ENCODE measurements at places on chromosomes 3 and 15. TPM values are rescaled to one million over a fixed set of nuclear protein-coding genes. Genes with fewer than 3 reads are reported as not detected.

ILDR1 gene
- total RNA-seq: not detected

GRCh38 chr3:11513817-11514135 lies 129.9 kb downstream of the VGLL4 start:
- no peaks in the 10 kb centered on the region for H3K36me3 ChIP-seq
- H3K4me1 ChIP-seq: peaks cover 9% of the 10 kb centered on the region
- H3K27me3 ChIP-seq: no peaks in the 10 kb centered on the region
- peak overlapping the region; percentile 8 for H3K27ac ChIP-seq

TMEM87A gene
- 66.8 TPM for total RNA-seq

DNA sequence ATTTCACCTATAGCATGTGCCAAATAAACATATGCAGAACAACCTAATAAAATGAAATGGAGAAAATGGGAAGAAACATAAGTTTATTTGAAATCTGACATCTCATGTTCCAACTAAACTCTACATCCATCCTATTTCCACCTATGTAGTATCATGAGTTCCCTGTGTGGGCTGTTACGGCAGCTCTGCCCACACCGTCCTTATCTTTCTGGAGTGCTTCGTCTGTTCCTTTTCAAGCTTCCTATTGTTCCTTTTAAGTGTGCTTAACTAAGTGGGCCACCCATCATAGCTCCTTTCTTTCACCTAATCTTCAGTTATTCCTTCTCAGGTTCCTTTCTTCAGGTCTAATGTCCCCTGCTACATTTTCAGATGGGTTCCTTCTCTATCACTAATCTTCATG lies 17.3 kb downstream of the RYR3 start:
- no peak for DNase-seq
- no peaks in the 10 kb centered on the region for H3K27me3 ChIP-seq
- H3K4me3 ChIP-seq: no peak overlapping the region
- H3K27ac ChIP-seq: no peak overlapping the region

DNA sequence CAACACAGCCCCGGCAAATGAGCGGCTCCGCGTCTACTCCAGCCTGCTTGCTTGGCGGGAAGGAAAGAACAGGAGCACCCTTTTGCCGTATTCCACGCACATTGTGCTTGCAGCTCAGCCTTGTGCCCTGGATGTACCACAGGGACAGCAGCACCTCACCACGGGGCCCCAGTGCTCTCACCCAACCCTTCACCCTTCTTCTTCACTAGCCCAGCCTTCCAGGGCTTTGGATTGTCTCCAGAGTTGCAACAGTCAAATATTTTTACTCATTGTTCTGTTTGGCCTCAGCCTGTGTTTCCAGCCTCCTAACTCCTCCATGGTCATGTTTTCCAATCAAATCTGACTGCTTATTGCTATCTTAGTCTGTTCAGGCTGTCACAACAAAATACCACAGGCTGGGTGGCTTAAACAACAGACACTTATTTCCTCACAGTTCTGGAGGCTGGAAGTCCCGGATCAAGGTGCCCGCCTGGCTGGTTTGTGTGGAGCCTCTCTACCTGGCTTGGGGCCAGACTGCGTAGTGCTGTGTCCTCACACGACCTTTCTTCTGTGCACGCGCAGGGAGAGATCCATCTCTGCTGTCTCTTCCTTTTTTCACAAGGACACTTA lies 79.2 kb upstream of the ABHD17C start:
- no peaks in the 10 kb centered on the region for H3K4me1 ChIP-seq
- no peak overlapping the region for H3K27ac ChIP-seq
- no peak overlapping the region for H3K4me3 ChIP-seq
- H3K27me3 ChIP-seq: no peaks in the 10 kb centered on the region
- no peaks in the 10 kb centered on the region for H3K36me3 ChIP-seq

CHST13 gene
- 0.55 TPM for total RNA-seq

GOLGA6L7 gene
- total RNA-seq: not detected

IGSF10 gene
- 7.7 TPM for total RNA-seq

GRCh38 chr3:52228751-52229291 lies 3.4 kb upstream of the TLR9 start:
- H3K27me3 ChIP-seq: no peaks in the 10 kb centered on the region
- H3K4me1 ChIP-seq: no peaks in the 10 kb centered on the region
- no peak overlapping the region for H3K27ac ChIP-seq
- H3K4me3 ChIP-seq: no peak overlapping the region
- DNase-seq: no peak

LRRIQ4 gene
- total RNA-seq: not detected

FSIP1 gene
- 1.2 TPM for total RNA-seq

DNA sequence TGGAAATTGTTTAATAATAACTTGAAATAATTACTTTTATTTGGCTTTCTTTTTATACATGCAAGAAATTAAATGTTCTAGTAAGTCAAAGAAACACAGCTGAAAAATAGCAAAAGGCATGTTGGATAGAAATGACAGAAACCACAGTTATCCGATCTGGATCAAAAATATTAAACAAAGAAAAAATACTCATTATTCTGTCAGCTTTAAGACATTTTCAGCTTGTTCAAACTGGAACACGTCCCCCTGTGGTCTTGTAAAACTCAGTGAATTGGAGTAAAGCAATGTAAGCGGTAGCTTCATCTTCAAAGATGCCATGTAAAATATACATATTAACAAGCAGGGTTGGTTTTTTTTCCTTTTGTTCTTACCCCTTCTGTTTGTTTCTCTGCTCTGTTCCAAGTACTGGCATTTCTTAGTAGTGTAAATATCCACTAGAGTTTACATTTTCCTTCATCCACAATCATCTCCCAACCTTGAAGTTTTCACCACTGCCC lies 223.4 kb downstream of the IGSF11 start:
- no peak overlapping the region for H3K4me3 ChIP-seq
- no peak overlapping the region for H3K27ac ChIP-seq
- no peak for DNase-seq
- no peaks in the 10 kb centered on the region for H3K27me3 ChIP-seq
- no peaks in the 10 kb centered on the region for H3K4me1 ChIP-seq

- peak overlapping the region; percentile 31 for H3K27ac ChIP-seq
- DNase-seq: no peak
- H3K36me3 ChIP-seq: no peaks in the 10 kb centered on the region
- no peaks in the 10 kb centered on the region for H3K27me3 ChIP-seq
Observed at GRCh38 chr3:8486936-8487335, 14.7 kb upstream of the LMCD1 start.

TMC3 gene
- 0.81 TPM for total RNA-seq

DNA sequence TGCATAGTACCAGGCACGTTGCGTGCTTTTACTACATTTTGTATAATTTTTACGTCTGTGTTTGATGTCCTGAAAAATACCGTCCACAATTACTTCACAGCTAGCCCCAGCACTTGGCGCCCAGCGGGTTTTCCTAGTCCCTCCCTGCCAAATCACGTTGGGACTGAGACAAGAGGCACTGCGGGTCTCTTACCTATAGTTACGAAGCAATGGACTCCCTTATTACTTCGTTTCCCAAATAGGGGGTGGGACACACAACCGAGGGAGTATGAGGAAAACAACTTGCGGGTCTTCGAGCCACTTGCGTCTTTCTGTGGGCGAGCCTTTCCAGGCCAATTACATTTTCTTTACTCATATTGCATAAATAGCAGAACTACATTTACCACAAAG lies 620 bp upstream of the CMSS1 start:
- no peaks in the 10 kb centered on the region for H3K36me3 ChIP-seq
- peak overlapping the region; percentile 21 for H3K27ac ChIP-seq
- peaks cover 2% of the 10 kb centered on the region for H3K4me1 ChIP-seq
- peak overlapping the region; percentile 83 for H3K4me3 ChIP-seq
- no peak for DNase-seq
- H3K27me3 ChIP-seq: no peaks in the 10 kb centered on the region

DNA sequence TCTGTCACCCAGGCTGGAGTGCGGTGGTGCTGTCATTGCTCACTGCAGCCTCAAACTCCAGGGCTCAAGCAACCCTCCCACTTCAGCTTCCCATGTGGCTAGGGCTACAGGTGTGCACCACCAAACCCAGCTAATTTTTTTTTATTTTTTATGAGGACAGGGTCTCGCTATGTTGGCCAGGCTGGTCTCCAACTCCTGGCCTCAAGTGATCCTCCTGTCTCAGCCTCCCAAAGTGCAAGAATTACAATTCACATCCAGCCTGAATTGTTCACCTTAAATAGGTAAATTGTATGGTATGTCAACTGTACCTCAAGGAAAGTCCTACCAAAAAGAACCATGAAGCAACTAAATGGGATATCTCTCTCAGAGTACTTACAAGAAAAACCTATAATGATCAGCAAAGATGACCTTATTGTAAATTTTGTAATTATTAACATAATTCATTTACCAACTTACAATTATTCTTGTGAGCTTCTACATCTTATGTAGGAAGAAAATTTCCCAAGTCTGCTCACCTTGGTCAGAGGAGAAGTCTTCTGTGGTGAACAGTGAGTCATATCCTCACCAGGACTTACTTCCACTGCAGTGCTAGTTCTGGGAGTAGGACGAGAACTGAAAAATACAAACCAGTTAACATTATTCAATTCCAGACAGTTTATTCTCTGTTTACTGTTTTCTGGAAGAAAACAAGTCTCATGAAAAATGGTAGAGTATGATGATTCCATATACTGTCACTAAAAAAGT lies 54.4 kb downstream of the ULK4 start:
- H3K36me3 ChIP-seq: no peaks in the 10 kb centered on the region
- no peak overlapping the region for H3K27ac ChIP-seq
- no peaks in the 10 kb centered on the region for H3K27me3 ChIP-seq
- no peaks in the 10 kb centered on the region for H3K4me1 ChIP-seq

CLEC3B gene
- 96.9 TPM for total RNA-seq

DNA sequence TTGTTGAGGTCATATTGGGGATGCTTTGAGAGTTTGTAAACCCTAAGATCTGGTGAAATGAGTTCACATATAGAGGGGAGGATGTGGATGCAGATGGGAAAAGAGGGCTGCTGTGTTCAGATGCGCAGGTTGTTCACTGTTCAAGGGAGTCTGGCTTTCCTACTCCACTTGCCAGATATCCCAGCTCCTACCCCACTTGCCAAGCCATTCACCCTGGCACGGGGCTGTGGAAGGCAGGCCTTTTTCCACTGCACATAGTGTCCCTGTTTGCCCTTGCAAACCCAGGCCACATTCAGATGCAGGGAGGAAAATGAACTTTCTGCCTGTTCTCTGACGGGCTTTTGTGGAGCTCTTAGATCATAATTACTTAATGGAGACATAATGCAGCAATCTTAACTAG lies 29.0 kb downstream of the CRABP1 start:
- H3K27me3 ChIP-seq: no peaks in the 10 kb centered on the region
- no peak overlapping the region for H3K4me3 ChIP-seq
- no peaks in the 10 kb centered on the region for H3K36me3 ChIP-seq
- H3K27ac ChIP-seq: no peak overlapping the region
- no peak for DNase-seq
- no peaks in the 10 kb centered on the region for H3K4me1 ChIP-seq

GRCh38 chr15:89111352-89111751 lies 23.1 kb downstream of the ABHD2 start:
- no peaks in the 10 kb centered on the region for H3K27me3 ChIP-seq
- DNase-seq: no peak
- peak overlapping the region; percentile 33 for H3K27ac ChIP-seq
- H3K4me1 ChIP-seq: peaks cover 25% of the 10 kb centered on the region
- no peak overlapping the region for H3K4me3 ChIP-seq

DNA sequence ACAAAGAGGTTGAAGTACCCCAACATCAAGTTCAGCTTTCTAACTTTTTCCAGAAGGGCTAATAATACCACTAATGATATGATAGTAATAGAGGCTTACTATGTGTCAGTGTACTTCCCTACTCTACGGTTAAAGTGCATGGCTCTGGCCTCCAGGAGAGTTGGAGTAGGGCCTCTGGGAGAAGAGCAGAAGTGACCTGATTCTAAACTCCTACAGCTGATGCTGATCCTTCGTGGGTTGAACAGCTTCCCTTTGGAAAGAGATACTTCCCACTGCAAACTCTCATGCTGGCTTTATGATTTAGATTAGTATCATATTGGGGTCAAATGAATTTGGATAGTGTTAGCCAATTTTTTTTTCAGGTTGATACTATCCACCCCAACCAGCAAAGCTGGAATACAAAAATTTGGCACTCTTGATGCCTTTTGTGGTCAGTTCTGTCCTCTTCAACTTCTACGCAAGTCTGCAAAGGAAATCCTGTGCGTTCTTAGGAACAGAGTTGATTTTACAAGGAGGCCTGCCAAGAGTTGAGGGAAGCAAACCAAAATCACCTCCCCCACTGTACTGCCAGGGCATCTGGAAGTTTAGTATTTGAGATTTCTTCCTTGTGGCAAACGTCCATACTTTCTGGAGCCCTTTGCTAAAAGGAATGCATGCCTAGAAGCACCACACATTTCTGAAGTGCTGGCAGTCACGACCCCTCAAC lies 17.8 kb downstream of the TMEM212 start:
- no peak overlapping the region for H3K27ac ChIP-seq
- no peaks in the 10 kb centered on the region for H3K27me3 ChIP-seq
- no peaks in the 10 kb centered on the region for H3K36me3 ChIP-seq
- H3K4me1 ChIP-seq: peaks cover 4% of the 10 kb centered on the region
- DNase-seq: peak; percentile 49
- no peak overlapping the region for H3K4me3 ChIP-seq

GRCh38 chr3:151550642-151551041 lies 89.8 kb upstream of the IGSF10 start:
- H3K4me3 ChIP-seq: no peak overlapping the region
- no peak for DNase-seq
- no peak overlapping the region for H3K27ac ChIP-seq
- H3K4me1 ChIP-seq: no peaks in the 10 kb centered on the region
- H3K36me3 ChIP-seq: no peaks in the 10 kb centered on the region

DNA sequence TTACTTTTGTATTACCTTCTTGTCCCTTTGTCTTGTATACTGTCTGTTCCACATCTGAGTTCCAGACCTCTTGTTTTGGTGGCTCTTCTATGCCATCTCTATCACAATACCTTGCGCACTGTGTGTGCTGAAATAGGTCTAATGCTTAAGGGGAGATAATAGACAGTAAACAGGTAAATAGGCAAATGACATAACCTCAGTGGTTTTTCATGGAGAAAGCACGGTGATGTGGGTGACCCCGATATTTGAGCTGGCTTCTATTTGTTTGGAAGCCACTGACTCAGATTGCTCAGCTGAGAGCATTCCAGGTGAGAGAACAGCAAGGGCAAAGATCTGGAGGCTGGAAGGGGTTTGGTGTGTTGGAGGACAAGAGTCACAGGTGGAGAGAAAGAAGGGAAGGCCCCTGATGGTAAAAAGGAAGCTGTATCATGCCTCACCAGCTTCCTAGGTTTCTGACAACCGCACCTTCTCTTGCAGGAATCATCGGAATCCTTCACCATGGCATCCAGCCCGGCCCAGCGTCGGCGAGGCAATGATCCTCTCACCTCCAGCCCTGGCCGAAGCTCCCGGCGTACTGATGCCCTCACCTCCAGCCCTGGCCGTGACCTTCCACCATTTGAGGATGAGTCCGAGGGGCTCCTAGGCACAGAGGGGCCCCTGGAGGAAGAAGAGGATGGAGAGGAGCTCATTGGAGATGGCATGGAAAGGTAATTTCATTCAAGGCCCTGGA lies 795 bp downstream of the MCM2 start:
- peak overlapping the region; percentile 55 for H3K4me3 ChIP-seq
- H3K4me1 ChIP-seq: no peaks in the 10 kb centered on the region
- no peaks in the 10 kb centered on the region for H3K36me3 ChIP-seq
- no peaks in the 10 kb centered on the region for H3K27me3 ChIP-seq

- no peaks in the 10 kb centered on the region for H3K36me3 ChIP-seq
- no peaks in the 10 kb centered on the region for H3K27me3 ChIP-seq
Observed at GRCh38 chr3:140552898-140553297, 125.0 kb upstream of the TRIM42 start.
